ENCODE measurements at places on chromosomes 2 and 18.

DNA sequence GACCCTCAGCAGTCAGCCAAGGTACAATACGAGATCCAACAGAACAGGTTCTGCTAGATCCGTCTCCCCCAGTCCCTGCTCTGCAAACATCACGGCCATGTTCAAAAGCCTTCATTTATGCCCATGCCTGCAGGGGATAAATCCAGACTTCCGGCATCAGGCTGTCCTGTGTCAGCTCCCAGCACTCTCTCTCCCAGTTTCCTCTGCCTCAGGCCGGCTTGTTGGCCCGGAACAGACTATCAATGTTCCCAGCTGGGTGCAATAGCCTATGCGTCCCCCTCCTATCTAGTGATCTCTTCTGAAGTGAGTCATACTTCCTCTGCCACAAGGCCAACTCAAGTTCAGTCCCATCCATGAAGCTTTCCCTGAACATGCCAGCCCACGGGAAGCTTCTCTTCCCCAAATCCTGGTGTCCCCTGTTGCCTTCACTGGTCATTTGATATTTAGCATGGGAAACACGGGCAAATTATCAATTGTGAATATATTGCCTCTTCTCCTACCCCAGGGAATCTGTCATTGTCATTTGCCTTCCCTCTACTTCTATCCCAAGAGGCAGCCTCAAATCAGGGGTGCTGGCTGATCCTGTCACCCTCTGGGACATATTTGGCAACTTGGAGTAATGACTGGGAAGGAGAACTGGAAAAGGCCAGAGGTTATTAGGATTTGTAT is 51.1 kb downstream of the CAPN13 start:
- no peak for DNase-seq

GRCh38 chr2:121140734-121141133 is 144.3 kb downstream of the TFCP2L1 start:
- no peak for DNase-seq

GRCh38 chr2:18454692-18455235 is 105.7 kb downstream of the RDH14 start:
- DNase-seq, result no peak

DNA sequence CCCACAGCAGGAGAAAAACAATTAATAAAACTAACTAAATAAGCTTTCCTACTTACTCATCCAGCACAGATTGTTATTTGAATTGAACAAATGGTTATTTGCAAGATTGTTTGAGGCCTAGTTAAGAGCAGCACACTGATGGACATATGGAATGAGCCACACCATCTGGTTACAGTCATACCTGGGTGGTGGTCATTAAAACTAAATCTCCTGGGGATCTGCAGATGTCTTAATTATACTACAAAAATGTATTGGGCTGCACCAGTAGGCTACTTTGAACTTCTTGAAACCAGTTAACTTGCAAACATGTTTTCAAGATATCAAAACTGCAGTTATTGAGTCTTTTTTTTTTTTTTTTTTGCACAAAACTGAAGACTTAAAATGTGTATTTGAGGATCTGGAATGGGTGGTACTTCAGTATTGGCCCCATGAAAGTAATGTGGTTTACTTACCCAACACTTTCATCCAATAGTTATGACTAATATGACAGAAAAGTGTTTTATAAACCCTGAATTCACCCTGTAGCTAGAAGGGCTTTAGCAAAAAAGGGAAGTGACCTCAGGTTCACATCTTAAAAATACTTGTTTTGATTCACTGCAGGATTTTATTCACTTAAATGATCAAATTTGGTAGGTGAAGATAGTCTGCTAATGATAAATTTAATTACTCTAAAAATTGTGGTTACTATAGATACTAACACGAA is 10.8 kb downstream of the AGFG1 start:
- DNase-seq, result no peak

- DNase-seq, result no peak
These were observed 98.6 kb downstream of the RAB3GAP1 start for GRCh38 chr2:135150725-135151124.

GRCh38 chr2:213818436-213818835 is 534.2 kb downstream of the SPAG16 start:
- no peak for DNase-seq

DNA sequence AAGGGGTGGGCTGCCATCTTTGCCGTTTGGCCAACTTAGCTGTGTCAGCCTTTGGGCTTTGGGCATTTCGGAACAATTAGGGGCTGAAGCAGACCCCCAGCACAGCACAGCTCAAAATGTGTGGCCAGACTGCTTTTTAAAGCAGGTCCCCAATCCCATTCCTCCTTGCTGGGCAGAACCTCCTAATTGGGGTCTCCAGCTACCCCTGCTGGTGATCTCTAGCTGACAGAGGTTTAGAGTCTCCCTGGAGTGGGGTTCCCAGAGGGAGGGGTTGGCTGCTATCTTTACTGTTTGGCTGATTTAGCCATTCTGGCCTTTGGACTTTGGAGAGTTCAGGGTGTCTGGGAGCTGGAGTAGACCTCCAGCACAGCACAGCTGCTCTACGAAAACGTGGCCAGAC is 71.5 kb upstream of the LHCGR start:
- DNase-seq, result no peak

GRCh38 chr2:144244938-144245337 is 275.0 kb downstream of the ZEB2 start:
- no peak for DNase-seq

DNA sequence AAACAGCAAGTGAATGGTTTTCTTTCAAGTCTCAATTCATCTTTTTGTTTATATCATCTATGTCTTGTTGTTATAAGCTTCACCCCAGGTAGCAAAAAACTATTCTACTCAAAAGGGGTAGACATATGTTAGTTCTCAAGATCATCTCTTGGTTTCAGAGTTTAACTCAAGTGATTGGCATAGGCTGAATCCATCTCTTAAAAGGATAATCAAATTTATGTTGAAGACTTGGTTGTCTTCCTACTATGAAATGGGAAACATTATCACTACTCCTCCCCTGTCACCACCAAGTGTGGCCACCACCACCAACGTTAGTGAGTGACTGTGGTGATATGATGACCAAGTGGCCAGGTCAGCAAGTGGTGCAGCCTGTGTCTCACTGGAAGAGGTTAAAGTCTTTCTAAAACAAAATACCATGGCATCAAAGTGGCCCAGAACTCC is 1.5 kb downstream of the IL1B start:
- DNase-seq, result no peak

- no peak for DNase-seq
These were observed 721 bp downstream of the ADAM17 start for GRCh38 chr2:9554921-9555296.

DNA sequence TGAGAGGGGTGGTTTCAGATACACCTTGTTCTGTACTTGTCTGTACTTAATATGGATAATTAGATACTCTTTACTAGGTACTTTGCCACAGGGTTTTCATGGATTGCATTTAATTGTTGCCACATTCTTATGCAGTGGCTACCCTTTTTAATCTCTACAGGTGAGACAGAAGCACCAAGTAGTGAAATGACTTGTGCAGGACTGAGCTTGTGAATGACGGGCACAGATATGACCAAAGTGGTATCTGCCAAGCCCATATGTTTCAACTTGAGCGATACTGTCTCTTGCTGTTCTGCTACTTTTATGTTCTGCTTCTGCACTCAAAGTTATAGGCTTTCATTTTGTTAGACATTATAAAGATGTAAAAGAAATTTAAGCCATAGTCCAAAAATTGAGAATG is 288.2 kb downstream of the ARHGAP15 start:
- no peak for DNase-seq

- DNase-seq, result no peak
These were observed 17.9 kb downstream of the SERPINB8 start for GRCh38 chr18:63987743-63988142.

DNA sequence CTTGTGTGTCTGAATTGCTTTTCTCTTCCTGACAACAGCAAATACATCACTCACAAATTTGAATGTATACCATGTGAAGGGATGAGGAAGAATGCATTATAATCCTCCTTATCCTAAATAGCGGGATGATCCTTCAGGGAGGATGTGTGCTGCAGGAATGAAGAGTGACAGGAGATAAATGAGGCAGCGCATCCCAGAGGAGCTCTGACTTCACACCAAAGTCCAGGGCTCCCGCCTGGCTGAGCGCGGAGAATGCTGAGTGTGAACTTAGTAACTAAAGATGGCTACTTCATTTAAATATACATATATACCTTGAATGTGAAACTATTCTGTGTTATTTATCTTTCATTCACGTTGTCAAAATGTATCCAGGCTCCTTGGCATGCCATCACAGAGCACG is 145.2 kb upstream of the TPO start:
- no peak for DNase-seq

DNA sequence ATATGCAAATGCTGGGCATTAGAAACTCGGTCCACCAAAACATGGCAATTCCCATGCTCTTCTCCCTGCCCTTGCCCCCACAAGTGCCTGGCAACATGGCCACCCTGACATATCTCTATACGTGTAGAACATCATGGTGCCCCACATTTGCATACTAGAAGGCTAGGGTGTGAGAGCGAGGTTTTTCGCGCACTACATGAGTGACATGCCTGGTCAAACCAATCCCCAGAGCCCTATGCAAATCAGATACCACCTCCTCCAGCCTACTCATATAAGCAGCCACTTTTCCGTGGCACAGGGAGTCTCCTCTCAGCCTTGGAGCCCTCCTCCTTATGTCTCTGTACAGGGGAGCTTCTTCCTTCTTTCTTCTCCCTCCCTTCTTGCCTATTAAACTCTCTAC is 296.1 kb upstream of the GULP1 start:
- DNase-seq, result no peak

GRCh38 chr2:27117995-27118524 is 868 bp downstream of the CGREF1 start:
- no peak for DNase-seq

DNA sequence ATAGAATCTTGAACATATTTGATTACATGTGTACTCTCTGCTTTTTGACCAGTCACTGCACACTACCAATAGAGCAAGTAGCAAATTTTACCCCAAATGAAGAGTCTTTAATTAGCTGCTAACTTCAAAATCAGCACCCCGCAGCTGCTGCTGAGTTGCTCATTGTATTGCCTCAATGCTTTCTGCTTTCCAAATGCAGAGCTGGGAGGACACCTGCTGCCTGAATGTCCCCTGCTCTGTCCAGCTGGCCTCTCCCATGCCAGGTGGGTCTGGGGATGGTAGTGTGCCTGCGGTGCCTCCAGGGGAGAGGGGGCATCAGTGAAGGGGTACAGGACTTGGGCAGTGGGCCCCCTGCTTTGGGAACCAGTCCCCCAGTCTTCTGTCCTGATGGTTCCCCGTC is 184.8 kb downstream of the PRKCE start:
- DNase-seq, result no peak

- DNase-seq, result no peak
These were observed 246.9 kb downstream of the NDUFA10 start for GRCh38 chr2:239778042-239778851.

GRCh38 chr2:46332686-46333281 is 35.6 kb downstream of the EPAS1 start:
- no peak for DNase-seq

DNA sequence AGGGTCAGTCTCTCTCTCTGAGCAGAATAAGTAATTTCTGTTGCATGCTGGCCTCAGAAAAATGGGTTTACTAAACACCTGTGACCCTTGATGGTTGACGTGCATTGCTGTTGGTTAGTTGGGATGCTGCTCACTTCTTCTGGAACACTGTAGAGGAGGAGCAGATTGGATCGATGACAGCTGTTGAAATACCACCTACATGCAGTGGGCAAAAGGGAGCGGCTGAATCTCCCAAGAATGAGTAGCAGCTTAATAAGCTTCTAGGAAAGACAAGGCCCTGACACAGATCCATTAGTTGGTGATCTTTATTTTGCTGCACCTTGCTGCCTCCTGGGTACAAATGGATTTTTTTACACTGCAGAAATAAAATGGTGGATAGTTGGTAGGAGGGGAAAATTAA is 43.2 kb downstream of the KDM3A start:
- DNase-seq, result no peak

- DNase-seq, result no peak
These were observed 150.0 kb downstream of the RNF152 start for GRCh38 chr18:61742565-61743429.

- DNase-seq, result no peak
These were observed 98.1 kb downstream of the CRIM1 start for GRCh38 chr2:36453652-36454051.

- no peak for DNase-seq
These were observed 192.2 kb upstream of the PXDN start for GRCh38 chr2:1936427-1936980.

DNA sequence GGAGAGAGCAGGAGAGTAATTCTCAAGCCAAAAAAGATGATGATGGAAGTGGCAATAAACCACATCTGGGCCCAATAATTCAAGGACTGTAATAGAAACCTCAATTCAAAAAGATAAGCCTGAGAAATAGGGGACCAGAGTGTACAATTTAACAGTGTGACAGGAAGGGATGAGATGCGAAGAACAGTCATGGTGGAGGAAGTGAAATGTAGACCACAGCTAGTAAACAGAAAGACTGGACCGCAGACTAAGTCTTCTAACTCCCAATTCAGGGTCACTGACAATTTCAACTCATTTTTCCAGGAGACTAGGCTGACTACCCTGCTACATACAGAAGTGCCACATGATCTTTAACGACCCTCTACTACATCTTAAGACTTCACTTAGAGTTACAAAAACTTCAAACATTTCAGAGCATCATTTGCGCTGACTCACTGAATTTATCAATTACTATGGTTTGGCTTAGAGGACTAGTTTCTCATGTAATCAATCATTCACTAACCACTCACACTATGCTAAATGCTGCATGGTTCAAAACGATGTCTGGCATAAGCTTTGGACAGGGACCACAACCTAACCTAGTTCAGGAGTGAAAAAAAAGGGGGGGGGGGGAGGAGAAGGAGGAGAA is 9.0 kb downstream of the CUL3 start:
- DNase-seq, result no peak

DNA sequence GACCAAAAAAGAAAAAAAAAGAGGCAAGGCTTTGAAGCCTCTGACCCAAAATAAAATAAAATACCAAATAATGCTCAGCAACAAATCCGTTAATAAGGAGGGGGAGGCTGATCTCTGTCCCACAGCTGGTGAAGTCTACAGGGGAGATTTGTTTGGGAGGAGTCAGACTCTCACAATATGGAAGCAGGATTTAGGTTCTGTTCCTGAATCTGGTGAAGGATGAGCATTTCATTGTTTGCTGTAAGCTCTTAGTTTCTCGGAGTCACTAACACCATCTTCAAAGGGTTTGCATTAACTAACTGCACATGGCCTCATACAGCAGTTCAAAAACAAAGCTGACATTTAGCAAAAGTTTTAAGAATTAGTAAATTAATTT is 339.4 kb upstream of the TNP1 start:
- no peak for DNase-seq

- no peak for DNase-seq
These were observed 181.9 kb downstream of the MEMO1 start for GRCh38 chr2:31828891-31829290.

- DNase-seq, result no peak
These were observed 63.9 kb downstream of the ARHGAP15 start for GRCh38 chr2:143193121-143193520.

DNA sequence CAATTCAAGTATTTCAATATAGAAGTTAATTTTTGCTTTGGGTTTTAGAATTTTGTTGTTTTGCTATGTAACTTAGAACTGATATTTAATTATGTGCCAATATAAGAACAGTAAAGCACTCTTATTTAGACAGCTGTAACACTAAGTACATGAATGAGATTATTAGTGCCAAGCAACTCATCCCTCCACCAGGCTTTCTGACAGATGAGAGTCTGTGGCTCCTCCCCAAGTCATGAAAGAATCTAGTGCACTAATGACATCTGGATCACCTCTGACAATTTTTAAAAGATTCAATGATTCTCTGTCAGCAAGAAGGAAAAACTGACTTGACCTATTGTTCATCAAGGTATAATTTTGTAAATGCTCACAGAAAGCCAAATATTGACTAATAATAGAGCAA is 67.8 kb downstream of the TMEFF2 start:
- DNase-seq, result no peak

All from stimulated activated CD4-positive, alpha-beta T cell treated with anti-CD3 and anti-CD28 coated beads, TNF-alpha, amount 100 ng/mL, for 1 hour (primary cell).